ENCODE measurements at places on chromosomes 3 and 15. TPM values are rescaled to one million over a fixed set of nuclear protein-coding genes. Genes with fewer than 3 reads are reported as not detected.

SCAANT1 gene
- not detected for total RNA-seq

SUSD5 gene
- 2.3 TPM for total RNA-seq

CAV3 gene
- not detected for total RNA-seq

DNA sequence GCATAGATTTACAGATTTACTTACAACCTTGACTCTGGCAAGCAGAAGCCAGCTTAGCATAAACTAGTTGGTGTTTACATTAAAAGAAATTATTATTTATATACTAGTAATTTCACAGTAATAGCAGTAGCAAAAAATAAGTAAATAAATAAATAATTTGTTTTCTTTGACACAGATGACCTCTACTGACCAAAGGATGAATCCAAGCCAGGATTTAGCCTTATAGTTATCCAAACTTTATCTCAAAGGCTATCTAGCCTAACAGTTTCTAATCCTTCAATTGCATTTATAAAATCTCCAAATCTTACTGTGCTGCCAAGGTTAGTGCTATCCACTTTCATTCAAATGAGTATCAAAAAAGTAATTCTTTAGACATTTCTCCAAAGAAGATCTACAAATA is 64.3 kb downstream of the FRMD5 start:
- DNase-seq: no peak

DNA sequence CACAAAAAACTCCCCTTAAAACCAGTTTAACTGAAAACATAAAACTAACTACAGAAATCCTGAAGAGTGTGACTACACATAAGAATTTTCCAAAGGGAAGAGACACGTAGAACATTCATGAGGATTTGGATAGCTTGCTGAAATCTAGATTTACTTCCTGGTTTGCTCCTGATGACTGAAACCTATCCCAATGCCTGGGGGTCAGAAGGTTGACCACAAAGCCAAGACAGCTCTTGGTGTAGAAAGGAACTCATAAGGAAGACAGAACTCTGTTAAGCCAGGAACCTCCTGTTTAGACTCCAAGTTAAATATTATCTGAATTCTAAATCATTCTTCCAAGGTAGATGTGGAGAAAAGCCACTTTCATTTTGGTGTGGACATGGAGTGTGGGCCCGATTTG is 92.8 kb downstream of the TFG start:
- DNase-seq: peak; percentile 13

- DNase-seq: peak; percentile 41
These were observed 30.9 kb downstream of the CDC25A start for GRCh38 chr3:48157202-48157840.

DNA sequence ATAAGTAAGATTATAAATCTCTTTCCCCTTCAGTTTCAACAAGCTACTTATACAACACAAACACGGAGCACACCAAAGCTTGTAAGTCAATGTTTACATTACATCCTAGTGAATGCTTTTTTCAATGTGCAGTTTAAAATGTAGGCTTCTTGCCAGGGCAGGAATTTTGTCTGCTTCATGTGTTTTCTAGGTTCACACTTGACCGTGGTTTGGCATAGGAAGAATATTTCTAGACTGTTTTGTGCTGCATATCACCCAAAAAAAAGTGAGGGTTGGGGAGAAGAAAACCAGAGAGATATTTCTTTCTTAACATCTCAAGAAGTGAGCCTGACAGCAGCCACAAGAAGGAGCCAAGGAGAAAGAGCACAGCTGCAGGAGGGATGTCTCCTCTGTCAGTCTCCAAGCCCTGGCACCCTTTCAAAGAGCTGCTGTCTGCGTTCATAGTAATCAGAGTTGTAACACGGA is 255.8 kb downstream of the MEIS2 start:
- DNase-seq: no peak

DNA sequence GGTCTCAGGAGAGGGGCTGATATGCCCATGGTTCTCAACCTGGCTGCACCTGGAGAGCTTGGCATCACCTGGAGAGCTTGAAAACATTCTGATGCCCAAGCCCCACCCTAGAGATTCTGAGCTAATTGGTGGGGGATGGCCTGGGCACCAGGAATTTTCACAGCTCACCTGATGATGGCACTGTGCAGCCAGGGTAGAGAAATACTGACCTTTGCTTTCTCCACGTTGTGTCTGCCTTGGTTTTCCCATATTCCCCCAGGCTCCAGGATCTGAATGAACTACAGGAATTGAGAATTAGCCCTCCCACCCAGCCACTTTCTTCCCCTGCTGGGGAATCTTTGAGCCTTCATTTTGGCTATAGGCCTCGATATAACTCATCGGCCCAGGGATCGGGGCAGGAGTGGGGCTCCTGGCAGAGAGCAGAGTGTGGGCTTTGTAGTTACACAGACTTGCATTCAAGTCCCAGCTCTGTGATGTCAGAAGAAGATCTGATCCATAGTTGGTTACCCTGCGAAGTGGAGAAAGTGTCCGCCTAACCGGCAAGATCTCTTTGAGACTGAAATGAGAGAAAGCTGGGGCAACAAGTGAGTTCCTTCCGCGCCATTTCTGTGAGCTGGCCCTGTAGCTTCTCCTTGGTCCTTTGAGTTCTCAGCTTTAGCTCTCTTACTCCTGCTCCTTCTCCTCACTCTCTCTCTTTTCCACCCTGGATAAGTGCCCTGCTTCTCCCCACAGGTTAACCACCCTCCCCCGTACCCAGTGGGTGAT is 33.1 kb upstream of the UBE2Q2 start:
- DNase-seq: peak; percentile 51

- DNase-seq: peak; percentile 72
These were observed 528.8 kb upstream of the NAALADL2 start for GRCh38 chr3:174330303-174330702.

GRCh38 chr3:129645286-129645685 is 38.8 kb upstream of the PLXND1 start:
- no peak for DNase-seq

DNA sequence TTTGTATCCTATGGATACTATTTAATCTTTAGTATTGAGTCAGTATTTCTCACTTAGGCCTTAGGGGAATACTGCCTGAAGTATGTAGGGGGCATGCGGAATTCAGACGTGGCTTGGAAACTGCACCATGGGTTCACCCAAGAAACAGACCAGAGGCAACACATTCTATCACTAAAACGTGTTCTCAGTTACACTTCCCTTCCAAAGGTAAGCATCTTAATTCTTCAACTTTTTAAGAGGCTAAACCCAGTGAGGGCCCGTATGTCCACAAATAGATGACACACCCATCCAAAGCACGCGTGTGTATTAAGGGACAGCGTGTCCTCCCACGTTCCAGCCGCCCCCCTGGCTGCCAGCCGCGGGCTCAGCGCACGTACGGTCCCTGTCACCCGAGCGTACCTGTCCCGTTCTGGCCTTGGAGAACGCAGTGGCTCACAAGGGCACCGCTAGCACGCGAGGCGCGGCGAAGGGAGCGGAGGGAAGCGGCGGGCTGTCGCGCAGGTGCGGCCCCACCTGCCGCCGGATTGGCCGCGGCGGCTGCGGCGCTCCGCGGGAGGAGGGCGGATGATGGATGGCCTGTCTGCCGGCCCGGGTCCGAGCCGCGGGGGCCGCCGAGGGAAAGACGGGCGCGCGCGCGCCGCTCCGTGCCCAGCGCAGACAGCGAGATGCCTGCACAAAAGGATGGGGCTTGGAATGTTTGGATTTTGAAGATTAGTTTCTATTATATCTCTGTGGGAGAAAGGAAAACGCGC is 1003.9 kb upstream of the NR2F2 start:
- peak; percentile 17 for DNase-seq

- DNase-seq: peak; percentile 99
These were observed at the start of gene EPM2AIP1 for GRCh38 chr3:36992806-36993325. EPM2AIP1 (minus strand) TSS chr3:36993131; CDS start chr3:36993077, 54 bp downstream.

GRCh38 chr15:36468746-36469145 is 110.7 kb upstream of the CDIN1 start:
- peak; percentile 91 for DNase-seq
